ENCODE measurements at places on chromosomes 7 and 10.

GRCh38 chr7:78039790-78040776 lies 241.5 kb downstream of the PHTF2 start:
- DNase-seq, result no peak

DNA sequence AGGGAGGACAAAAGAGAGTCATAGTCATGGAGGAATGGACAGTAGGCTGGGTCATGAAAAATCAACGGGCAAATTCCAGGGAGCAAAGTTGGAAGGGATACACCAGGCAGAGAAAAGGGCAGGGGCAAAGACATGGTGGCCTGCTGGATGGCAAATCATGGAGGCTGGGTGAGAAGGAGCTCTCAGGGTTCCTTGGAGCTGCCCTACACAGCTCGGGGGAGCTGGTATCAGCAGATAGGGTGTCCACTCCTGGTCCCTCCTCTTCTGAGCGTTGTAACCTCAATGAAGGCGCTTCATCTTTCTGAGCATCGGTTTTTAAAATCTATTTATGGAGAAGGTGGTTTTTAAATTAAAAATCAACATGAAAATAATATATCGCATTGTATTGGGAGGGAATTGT lies 27.9 kb upstream of the EIF5AL1 start:
- DNase-seq, result no peak

DNA sequence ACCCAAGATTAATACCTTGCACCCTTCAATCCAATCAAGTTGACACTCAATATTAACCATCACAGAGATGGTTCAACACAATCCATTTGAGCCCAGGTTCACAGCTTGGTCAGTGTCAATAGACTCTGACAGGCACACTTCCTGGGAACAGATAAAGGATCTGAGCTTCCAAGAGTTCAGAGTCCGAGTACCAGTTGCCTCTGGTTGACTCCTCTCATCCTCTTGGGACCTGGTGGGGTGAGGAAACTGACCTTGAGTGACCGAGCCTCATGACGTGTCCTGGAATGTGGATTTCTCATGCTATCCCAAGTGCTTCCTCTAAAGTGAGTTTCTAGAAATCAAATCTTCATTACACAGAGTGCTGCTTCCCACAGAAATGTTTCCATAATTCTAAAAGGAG lies 162.0 kb downstream of the CYP26A1 start:
- peak; percentile 63 for DNase-seq

DNA sequence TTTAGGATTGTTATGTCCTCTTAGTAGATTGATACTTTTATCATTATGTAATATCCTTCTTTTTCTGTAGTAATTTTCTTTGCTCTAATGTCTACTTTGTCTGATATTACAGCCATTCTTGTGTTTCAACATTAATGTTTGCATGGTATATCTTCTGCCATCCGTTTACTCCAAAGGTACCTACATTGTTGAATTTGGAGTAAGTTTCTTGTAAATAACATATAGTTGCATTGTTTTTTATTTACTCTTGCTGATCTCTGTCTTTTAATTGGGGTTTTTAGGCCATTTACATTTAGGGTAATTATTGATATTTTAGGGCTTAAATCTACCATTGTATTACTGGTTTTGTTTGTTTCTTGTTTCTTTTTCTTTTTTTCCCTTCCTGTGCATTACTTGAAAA lies 100.1 kb downstream of the STK31 start:
- no peak for DNase-seq

GRCh38 chr7:7976677-7977076 lies 8.1 kb downstream of the GLCCI1 start:
- DNase-seq, result no peak

DNA sequence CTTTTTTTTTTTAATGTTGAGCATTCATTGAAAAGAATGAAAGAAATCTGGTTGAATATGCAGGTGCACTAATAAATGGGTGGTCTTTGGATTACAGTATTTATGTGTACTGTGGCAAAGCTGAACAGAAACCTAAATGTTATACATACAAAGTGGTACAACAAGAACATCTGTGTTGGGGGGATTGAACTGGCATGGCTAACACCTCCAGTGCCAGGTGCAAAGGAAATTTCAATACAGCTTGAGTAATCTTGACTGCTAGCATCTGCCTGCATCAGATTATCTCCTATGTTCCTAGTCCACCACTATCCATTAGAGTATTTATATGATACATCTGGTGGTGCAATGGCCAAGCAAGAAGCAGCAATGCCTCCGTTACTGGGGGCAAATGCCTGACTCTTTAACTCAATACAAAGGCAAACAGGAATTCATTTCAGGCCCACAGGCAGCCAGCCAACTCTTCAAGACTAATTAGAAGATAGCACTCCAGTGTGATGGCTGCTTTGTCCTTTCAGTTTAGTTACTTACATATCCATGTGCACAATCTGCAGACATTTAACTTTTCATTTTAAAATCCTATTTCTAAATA lies 220.5 kb upstream of the ETV1 start:
- no peak for DNase-seq

GRCh38 chr7:38655833-38656774 lies 24.9 kb upstream of the AMPH start:
- no peak for DNase-seq

Measured in iris pigment epithelial cell (primary cell).